ENCODE measurements at places on chromosomes 13 and 19.

DNA sequence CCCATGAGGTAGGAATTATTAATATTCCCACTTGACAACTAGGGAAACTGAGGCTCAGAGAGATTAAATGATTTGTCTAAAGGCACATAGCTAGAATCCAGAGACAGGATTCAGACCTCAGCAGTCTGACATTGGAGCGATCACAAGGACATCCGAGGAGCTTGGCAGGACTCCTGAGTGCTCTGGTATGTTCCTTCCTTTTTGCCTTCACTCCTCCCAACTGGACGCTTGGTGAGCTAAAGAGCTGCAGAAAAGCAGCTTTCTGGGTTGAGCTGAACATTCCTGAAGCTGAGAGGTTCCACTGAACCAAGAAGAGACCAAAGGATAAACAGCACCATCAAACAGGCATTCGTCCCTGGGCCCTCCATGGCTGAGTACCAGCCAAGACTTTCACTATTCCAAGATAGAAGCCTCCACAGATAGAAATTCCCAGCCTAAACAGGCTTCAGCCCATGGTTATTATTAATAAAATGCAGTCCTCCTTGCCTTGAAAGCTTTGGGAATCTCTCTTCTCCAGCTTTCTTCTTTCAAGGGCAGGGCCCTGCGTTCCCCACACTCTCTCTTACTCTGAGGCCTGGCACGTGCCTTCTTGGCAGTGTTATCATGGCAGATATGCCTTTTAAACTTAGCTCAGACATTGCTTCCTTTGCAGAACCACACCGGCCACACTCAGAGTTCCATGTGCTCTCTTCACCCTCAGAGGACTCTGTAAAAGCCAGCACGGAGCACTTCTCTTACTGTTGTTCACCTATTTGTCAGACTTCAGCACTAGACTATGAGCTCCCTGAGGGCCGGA is 97.1 kb downstream of the CYSLTR2 start:
- no peak for DNase-seq

GRCh38 chr13:44273991-44274770 is 99.4 kb upstream of the SERP2 start:
- no peak for DNase-seq

DNA sequence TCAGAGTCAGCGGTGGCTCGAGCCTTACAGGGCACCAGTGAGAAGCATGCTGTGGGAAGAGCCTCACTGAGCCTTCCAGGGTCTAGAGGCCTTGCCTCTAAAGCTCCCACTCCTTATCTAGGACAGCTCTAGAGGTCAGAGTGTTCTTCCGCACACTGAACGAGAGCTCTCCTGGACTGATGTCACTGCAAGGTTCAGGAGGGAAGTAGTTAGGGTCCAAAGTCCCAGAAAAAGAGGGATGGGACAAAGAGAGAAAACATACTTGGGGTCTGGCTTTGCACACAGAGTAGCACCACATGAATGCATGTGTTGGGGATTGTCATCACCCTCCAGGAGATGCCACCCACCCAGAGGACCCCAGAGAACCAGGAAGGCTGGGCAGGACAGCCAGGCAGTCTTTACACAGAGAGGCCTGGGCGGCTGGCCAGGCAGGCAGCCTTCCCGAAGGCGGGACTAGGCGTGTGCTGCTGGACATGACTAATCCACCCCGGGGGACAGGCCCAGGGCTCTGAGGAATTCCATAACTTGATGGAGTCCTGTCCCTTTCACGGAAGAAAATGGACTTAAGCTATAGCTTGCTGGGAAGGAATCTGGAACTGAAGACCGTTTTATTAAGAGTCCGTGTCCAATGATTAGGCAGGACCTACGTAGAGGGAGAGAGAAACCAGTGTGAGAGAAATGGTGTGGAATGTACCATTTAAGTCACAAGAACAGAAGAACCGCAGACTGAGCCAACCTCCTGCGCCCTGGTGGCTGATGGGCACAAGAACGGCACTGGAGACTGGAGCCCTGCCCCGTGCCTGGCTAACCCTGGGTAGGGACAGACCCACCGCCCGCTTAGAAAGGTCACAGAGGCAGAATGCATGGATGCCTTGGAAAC is 16.6 kb upstream of the EPHX3 start:
- DNase-seq = peak; percentile 71

GRCh38 chr13:92842145-92842544 is 384.5 kb upstream of the GPC6 start:
- DNase-seq = no peak

DNA sequence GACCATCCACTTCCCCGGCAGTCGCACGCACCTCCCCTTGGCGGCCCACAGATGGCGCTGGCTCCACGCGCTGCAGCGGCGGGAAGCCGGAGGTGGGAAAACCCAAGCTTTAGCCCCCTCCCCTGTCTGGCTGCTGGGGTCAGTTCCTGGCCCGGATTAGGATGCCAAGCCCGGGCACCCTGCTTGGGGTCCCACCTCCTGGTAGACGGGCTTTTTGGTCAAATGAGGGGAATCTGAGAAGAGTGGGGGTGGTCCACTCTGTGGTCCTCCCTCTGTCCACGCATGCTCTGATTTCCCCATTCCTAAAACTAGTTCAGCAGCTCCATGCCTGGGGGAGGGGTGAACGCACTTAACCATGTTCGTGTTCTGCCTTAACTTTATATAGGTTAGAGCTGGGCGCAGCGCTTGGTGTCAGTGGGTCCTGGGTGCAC is 8.1 kb upstream of the ADGRE2 start:
- DNase-seq = peak; percentile 41

DNA sequence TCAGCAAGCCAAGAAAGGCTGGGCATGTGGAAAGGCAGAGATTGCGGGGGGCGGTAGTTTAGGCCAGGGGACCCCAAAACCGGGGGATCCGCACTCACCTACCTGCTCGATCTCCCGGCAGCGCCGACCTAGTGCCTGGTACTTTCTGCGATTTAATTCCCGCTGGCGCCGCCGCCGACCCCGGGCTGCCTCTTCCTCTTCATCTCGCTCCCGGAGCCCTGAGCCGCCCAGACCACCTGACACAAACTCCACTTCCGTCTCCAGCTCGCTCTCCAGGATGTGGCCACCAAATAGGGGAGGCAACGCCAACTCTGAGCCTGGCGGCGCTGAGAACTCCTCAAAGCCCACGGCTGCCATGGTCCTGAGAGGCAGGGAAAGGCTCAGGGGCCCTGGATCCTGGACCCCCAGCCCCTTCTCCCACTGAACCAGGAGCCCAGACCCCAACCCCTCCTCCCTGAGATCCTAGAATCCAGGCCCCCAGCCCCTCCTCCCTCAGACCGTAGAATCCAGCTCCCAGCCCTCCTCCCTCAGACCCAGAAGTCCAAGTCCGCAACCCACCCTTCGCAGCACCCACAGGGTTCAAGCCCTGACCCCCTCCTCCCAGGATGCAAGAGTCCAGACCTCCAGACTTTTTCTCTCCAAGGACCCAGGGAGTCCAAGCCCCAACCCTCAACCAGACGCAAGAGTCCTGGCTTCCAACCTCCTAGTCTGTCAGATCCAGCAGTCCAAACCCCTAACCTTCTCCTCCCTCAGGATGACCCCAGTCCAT is 933 bp downstream of the TFPT start:
- DNase-seq = peak; percentile 81

DNA sequence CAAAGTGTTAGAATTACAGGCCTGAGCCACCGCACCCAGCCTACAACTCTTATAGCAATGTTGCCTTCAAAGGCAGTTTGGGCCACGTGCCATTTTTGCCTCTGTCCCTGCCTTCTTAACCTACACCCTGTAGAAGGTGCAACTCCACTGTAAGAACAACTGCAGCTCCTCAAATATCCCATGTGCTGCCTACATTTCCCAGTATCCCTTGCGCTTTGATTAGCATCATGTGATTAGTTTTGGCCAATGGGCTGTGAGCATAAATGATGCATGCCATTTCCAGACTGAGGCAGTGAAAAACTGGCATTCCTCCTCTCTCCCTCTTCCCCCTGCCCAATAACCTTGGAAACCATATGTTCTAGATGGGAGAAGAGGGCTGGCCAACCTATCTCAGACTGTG is 75.2 kb upstream of the MRI1 start:
- DNase-seq = peak; percentile 28

GRCh38 chr19:32971012-32971595 is 654 bp downstream of the CEP89 start:
- DNase-seq = no peak

DNA sequence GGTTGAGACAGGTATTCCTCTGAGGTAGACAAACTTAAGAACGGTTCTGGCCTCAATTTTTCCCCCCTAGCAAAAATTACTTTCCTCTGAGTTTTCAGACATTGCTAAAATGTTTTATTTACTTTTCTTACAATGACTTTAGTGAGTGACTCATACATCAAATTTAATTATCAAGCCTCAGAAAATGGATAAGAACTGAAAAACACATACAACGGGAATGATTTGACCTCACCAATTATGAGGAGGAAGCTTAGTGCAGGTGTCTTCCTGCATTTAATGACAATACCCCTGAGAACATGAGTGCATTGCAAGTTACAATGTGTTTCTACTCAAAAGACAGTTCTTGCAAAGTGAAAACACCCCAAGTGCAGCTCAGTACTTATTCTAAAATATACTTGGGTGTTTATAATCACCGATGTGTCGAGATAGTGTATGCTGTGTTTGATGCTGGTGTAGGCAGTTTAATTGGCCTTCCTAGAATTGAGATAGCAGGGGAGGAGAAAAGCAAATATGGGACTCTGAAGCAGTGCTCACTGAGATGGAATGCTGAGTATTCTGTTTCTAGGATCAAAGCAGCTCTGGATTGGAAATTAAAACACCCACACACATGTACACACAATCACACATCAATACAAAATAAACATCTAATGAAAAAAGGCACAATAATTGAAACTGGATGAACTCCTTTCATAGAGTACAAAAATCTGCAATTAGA is 189.5 kb upstream of the SLC10A2 start:
- DNase-seq = no peak

GRCh38 chr19:11194656-11195558 is 2.4 kb downstream of the KANK2 start:
- DNase-seq = peak; percentile 54

- DNase-seq = no peak
Observed at GRCh38 chr13:79389026-79389425, 17.0 kb downstream of the RBM26 start.

DNA sequence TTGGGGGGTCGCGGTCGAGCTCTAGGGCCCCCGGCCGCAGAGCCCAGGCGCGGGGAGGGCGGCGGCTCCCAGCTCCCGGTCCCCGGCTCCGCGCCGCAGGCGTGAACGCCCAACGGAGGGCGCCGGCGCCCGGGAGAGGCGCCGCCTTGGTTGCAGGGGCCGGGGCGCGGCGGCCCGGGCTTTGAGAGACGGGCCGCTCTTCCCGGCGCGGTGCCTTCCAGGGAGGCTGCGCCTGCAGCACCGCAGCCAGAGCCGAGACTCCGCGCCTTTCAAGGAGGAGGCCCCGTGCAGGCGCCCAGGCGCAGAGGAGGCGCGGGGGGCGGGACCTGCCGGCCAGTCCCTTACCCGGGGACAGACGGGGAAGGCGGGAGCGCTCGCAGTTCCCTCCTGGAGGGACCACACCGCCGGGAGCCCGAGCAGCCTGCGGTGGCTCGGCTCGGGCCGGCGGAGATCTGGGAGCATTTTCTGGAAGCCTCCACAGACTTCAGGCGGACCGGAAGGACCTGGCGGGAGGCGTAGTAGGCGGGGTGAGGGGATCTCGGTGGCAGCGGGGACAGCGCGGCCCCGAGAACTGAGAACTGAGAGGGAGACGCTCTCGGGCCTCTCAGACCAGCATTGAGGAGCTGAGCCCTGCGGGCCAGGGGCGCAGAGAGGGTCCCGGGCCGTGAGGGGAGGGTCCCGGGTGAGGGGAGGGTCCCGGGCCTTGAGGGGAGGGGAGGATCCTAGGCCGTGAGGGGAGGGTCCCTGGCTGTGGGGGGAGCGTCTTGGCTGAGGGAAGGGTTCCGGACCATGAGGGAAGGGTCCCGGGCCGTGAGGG is 25.5 kb upstream of the MCF2L start:
- DNase-seq = peak; percentile 70

DNA sequence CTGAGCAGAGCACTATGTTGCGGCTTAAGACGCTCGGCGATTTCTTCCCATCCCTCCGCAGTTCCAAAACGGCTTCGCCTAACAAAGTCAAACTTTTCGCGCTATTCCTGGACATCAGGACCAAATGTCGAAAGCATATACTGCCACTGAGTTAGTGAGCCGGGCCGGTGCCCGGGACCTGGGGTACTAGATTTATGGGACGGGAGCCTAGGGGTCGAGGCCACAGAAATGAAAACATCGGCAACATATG is 699 bp downstream of the RCBTB2 start:
- no peak for DNase-seq

DNA sequence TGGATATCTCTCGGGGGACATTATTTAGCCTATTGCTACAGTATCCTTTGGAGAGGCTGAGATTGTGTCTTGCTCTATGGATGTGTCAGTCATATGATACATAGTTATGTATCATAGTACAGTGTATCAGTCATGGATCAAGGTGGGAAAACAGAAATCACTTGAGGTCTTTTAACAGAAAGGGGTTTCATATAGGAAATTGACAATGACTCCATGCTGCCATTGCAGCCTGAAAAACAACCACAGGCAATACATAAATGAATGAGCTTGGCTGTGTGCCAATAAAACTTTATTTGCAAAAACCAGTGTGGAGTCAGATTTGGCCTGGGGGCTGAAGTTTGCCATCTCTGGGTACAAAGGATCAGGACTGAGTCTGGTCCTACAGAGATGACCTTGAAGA is 35.4 kb downstream of the COLGALT1 start:
- no peak for DNase-seq

- no peak for DNase-seq
Observed at GRCh38 chr19:30802424-30803013, 430.3 kb downstream of the ZNF536 start.

GRCh38 chr13:95624020-95624419 is 20.5 kb downstream of the DZIP1 start:
- DNase-seq = no peak

DNA sequence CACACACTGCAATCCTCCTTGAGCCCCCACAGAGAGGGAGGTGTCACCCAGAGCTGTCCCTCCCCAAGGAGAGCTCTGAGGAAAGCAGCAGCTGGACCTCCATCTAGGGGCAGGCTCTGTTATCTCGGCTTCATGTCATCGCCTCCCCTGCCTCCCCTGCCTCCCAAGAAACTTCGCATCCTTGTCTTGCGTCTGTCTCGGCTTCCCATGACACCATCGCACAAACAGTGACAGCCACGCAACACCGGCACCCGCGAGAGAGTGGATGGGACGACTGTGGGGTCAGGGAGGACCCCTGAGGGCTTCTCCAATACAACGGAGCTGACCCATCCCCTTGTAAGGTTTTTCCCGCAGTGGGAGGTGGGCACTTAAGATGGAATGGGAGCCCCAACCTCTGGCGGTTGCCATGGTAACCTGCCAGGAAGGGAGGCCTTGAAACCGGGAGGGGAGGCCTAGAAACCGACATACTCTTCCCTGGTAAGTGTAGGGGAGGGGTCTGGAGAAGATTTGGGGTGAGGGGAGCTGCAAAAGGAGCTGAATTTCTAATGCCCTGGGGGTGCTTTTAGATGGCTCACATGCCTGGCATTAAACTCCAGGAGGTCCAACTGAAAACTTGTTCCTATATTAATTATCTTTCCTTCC is 16.3 kb downstream of the TLE2 start:
- no peak for DNase-seq

DNA sequence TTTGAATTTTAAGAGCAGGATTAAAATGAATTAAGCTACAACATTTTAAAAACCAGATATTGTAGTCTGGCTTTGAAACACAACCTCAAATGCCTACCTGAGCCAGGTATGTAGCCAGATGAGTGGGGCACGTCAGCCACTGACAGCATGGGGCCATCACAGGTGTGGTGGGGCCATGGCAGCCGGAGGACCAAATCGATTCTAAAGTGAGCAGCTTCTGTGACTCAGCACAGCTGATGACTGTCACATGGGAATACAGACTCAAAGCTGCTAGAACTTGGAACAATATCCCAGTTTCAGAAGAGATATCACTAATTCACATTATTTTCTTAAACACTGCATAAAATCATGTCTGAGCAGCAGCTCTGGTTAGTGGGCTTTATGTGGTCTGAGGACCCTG is 52.8 kb downstream of the SERP2 start:
- no peak for DNase-seq
